ENCODE measurements at places on chromosomes 2 and 18.

- DNase-seq: no peak
These were observed 93.6 kb upstream of the CBLN2 start for GRCh38 chr18:72637721-72638120.

- no peak for DNase-seq
These were observed 1.8 kb downstream of the METTL5 start for GRCh38 chr2:169822785-169823392.

GRCh38 chr2:234564699-234565098 is 67.8 kb upstream of the ARL4C start:
- DNase-seq: no peak

DNA sequence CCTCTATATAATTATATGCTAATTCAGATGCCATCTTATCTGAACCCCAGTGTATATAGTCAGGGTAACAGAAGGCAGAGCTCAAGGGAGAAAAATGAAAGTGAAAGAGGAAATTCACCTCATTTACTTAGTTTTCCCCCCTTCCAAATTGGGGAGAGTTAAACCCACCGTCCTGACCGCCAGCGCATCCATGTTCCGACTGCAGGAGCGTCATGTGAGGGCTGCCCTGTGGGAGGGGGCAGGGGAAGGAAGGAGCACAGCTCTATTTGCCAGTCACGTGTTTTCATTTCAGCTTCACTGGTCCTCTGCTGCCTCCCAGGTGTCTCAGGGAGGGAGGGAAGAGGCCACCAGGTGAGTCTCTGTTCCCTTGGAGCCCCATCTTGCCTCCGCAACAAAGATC is 13.2 kb downstream of the CNNM4 start:
- peak; percentile 14 for DNase-seq

GRCh38 chr2:239882331-239882732 is 142.8 kb downstream of the NDUFA10 start:
- DNase-seq: peak; percentile 7

DNA sequence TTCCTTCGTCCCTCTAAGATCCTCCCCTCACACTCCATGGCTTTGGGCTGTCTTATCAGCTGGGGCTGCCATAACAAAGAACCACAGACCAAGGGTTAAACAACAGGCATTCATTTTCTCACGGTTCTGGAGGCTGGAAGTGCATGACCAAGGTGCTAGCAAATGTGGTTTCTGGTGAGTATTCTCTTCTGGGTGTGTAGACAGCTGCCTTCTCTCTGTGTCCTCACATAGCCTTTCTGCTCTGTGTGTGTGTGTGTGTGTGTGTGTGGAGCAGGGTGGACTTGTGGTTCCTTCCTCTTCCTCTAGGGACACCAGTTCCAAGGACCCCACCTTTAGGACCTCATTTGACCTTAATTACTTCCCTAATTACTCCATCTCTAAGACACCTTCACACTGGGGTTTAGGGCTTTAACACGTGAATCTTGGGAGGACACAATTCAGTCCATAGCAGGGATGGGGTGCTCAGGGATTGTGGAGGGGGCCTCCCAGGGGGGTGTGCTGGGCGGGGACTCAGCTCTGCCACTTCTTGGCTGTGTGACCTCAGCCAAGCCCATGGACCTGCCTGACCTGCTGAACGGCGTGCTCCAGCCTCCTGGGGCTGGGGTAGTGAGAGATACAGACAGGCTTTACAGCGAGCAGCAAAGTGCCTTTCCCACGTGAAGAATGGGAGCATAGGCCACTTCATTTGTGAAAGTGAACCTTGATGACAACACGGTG is 38.0 kb downstream of the ACKR3 start:
- DNase-seq: no peak

DNA sequence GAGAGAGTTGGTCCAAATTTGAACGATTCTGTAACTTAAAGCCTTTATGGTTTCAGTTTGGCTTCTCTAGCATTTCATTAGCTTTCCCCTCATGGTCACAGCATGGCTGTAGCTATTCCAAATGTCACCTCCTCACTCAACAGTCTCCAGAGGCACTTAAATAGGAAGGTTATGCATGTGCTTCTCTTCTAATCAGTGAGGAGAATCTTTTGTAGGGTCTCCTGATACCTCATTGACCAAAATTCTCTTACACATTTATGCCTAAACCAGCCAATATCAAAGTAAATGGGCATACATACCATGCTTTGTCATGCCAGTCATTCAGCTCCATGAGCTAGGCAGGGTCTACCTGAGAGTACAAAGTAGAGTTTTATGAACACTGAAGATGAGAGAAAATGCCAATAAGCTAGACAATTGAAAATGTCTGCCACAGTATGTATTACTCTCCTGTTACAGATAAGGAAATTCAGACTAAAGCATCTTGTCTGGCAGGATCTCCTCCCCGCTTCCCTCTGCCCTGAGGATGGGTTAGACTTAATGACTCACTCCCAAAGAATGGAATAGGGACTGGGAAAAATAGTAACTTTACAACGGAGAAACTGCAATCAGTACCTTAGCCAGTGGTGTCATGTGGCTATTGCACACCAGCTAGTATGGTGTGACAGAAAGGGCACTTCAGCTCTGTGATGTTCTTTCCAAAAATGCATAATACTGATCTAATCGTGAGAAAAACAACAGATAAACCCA is 15.4 kb downstream of the DSG2 start:
- DNase-seq: no peak

GRCh38 chr2:189409131-189409530 is 32.1 kb upstream of the WDR75 start:
- DNase-seq: no peak

DNA sequence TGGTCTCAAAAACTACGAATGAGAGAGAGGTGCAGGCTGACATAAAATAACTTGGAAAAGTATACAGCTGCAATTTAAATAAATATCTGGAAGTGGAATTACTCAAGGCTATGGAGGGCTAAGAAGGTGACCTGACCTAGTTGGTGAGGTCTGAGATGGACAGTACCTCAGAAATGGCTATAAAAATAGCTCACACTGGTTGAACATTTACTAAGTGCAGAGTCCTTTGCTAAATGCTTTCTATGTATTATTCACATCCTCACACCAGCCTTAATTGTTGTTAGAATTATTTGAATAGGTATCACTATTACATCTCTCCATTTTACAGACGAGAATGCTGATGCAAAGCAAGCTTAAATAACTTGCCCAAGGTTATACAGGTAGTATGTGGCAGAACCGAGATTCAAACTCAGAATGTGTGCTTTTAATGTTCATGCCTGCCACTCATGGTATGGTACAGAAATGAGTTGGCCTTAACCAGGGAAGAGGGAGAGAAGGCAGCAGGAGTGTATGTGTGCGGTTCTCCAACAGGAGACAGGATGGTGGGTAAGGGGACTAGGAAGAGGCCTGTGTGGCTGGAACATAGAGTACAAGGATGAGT is 37.4 kb downstream of the MRPL44 start:
- DNase-seq: no peak

DNA sequence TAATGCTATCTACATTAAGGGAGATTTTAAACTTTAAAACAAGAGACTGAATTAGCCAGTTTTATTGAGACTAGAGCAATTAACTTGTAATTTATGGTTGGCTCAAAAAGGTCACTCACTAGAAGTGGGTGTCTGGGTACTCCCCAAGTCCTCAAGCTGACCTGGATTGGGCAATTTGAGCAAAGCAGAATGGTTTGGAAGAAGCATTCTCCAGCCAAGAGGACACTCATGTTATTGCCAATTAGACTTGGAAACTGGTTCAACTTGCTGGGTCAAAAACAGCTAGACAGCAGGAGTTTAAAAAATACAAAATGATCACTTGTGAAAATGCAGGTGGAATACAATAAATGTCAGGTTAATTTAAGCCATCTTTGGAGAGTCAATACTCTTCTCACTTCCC is 29.5 kb upstream of the MYO1B start:
- DNase-seq: no peak

Data from NCI-H187 (cell line).